ENCODE measurements at places on chromosomes 4 and X.

DNA sequence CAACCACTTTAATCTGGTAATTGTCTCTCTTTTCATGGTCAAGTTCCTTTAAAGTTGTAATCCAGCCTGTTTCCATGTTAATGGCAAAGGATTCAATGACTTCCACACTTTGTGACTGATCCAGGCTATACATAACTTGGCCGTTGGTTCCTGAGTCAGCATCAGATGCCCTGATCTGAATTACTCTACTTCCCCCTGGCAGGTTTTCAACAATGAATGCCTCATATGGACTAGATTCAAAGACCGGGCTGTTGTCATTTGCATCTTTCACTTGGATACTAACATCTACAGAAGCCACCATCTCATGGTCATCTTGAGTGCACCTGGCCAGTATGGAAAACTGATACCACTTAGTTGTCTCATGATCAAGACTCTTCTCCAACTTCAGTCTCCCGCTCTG is 62.6 kb upstream of the MTNR1A start:
- DNase-seq = no peak

DNA sequence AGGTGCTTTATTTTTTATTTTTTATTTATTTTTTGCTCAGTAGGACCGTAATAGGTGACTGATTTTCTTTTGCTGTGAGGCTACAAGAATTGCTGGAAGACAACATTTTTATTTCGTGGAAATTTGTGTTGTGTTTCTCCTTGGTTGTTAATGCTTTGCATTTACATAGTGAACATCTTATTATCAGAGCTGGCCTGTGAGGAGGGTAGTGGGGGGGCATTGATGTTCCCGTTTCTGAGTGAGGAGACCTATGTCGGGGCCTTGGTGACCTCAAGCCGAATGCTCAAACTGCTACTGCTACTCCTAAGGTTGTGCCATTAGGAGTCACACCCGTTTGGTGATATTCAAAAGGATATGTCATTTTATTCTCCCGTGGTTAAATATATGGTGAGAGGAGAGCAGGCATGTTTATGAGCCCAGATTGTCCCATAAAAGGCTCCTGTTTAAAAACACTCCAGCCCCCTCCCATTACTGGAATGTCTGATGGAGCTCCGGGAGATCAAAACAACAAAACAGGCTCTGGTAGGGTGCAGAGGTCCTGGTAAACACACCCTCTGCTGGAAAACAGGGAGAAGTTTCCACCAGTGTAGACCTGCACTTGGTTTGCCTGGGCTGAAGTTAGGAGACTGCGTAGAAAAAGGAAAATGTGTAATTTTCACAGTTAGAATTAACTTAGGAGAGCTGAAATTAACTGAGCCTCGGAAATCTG is 5.6 kb downstream of the PDGFRA start:
- no peak for DNase-seq

GRCh38 chrX:9327747-9328145 is 137.1 kb upstream of the TBL1X start:
- DNase-seq = no peak

DNA sequence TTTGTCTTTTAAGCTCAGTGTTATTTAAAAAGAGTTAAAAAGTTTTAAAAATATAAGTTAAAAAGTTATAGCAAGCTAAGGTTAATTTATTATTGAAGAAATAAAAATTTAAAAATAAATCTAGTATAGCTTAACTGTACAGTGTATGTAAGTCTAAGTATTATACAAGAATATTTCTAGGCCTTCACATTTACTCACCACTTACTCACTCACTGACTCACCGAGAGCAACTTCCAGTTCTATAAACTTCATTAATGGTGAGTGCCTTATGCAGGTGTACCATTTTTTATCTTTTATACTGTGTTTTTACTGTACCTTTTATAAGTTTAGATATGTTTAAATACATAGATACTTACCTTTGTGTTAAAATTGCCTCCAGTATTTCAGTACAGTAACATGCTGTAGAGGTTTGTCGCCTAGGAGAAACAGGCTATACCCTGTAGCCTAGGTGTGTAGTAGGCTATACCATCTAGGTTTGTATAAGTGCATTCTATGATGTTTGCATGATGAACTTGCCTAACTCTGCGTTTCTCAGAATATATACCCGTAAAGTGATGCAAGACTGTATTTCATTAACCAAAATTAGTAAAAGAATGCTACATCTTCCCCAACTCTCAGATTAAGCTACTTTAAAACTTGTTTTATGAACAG is 202.9 kb downstream of the CFAP299 start:
- no peak for DNase-seq

DNA sequence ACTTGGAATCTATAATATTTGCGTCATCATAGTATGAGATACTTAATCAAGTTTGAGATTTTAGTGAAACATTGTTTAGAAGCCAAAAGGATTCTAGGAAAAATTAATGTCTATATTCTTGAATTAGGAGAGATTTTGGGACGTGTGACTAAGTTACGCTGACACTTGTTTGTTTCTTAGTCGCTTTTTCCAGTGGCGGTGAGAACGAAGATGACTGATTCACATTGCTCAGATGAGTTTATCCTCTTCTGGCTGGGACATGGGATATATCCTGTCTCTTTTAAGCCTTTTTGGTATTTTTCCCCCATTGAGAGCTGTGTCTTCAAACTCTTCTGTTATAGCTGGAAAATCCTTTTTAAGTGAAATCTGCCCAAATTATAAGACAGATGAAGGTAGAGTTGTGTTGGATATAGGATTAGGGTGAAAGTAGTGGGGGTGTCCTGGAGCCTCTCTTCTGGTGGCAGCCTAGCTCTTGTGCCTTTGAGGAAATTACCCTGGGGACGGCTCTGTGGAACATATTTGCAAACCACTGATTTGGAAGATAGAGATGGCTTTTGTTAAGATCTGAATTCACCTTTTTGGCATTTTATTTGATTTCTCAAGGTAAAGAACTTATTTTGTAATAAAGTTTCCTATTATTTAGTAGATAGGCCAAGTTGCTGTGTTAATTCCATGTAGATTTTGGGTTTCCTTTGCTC is 49.7 kb downstream of the HTT start:
- no peak for DNase-seq

DNA sequence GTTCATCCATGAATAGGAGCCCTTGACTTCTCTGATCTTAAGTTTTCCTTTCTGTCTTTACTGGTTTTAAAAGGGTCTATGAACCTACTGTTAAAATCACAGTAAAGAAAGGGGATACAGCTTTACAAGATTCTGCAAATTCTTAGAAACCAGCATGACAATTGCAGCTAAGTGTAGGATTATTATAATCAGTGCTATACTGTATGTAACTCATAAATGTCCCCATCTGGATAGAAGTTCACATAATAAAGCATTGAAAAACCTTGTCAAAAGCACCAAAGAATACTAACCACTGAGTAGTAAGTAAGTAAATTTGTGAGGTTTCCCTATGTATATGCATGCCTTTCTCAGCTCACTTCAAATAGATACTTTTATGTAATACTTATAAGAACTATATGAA is 724.6 kb downstream of the CENPC start:
- DNase-seq = no peak

- DNase-seq = no peak
Measured at GRCh38 chr4:139889901-139890300, 224.3 kb downstream of the MGST2 start.

GRCh38 chr4:7313347-7313811 is 121.0 kb downstream of the SORCS2 start:
- no peak for DNase-seq

GRCh38 chrX:2766906-2767305 is 15.1 kb downstream of the XG start:
- no peak for DNase-seq

DNA sequence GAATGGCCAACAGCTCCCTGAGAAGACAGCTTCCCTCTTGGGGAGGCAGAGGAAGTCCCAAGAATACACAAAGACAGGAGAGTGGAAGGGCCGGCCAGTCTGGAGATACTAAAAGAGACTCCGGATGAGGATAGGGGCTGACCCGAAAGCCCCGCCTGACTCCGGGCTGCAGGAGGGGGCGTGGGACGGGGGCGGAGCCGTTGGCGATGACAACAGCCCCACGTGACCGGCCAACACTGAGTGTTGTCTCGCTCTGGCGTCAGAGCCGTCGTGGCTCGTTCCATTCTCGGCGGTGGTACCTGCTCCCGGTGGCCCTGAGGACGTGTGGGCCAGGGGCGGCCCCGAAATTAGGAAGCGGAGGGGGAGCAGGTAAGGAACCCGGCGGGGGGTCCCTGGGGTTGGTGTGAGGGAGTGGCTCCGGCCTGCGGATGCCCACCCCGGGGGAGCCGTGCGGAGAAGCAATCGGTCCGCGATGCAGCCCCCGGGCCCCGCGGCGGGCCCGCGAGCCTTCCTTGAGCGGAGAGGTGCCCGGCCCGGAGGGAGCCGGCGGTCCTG is at the start of gene BEX4:
Gene BEX4, plus strand, starts transcription at position 239 of the 555 bp plus-strand sequence. CDS start 1,046 bp downstream, outside the sequence.
- DNase-seq = no peak

GRCh38 chrX:13258725-13259124 is 61.1 kb downstream of the ATXN3L start:
- no peak for DNase-seq

DNA sequence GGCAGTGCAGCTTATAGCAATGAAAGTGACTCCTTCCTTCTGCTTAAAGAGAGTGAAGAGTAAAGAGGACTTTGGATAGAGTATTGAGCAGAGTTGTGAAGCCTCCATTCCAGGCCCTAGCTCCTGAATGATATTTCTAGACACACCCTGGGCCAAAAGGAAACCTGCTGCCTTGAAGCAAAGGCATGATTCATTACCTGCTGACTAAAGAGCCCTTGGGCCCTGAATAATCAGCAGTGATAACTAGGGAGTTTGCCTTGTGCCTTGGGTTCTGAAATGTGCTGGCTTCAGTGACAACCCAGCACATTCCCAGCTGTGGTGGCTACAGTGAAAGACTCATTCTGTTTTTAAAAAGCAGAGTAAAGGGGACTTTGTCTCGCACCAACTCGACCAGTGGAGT is 49.2 kb downstream of the STPG2 start:
- DNase-seq = no peak

- no peak for DNase-seq
Measured at GRCh38 chr4:55866290-55866907, 13.0 kb downstream of the EXOC1 start.

- no peak for DNase-seq
Measured at GRCh38 chr4:138904793-138905192, 110.8 kb upstream of the NOCT start.

GRCh38 chr4:140808256-140808655 is 52.1 kb upstream of the TBC1D9 start:
- DNase-seq = no peak

DNA sequence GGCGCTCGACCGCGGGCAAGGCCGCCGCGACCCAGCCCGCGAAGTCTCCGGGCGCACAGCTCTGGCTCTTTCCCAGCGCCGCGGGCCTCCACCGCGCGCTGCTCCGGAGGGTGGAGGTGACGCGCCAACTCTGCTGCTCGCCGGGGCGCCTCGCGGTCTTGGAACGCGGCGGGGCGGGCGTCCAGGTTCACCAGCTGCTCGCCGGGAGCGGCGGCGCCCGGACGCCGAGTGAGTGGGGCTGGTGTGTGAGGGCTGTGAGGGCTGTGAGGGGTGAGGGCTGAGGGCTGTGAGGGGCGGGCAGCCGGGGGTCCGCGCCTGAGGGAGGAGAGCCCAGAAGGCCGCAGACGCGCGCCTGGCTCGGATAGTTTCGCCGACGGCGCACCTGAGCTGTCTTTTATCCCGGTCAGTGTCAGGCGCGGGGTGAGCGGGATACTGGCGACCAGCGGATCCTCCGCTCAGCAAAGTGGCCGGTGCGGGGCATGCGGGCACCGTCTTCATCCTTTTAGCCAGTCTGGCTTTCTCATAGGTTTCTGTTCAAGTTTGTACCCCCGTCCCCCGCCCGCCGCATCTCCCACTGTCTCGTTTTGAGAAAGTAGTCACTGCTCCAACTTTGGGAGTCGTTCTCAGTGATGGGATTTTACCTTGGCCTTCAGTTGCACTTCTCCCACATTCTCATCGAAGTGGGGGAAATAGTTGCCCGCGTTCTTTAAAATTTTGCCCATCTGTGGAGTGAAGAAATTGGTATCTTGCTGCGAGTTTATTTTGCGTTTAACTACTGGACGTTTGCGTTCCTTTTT is 586 bp downstream of the HERC5 start:
- no peak for DNase-seq

GRCh38 chr4:52016981-52017380 is 3.2 kb downstream of the LRRC66 start:
- no peak for DNase-seq

DNA sequence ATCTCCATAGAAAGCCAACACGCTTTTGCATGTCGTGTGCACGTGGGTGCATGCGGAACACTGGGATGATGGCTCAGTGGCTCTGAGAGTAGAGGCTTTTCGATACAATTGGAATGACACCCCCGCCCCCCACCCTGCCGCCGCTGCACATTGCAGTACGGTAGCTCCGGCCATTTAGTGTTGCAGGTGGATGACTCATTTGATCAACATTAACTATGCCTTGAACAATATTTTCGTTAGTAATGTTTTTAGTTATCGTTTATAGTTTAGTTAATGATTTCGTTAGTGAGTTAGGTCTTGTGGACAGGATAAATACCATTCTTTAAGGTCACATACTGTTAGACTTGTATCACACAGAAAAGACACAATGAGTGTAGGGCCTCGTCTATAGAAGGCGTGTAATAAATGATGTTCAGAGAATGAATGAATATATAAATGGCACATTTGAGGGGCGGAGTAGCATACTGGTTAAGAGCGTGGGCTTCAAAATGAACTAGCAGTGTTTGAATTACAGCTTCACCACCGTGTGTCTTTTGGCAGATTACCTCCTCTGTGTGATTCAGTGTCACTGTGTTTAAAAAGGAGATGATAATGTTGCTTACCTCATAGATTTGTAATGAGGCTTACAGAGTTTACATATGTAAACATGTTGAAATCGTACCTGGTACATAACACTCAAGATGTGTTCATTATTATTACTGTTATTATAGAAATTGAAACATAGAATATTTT is 67.2 kb upstream of the TENM3 start:
- no peak for DNase-seq

DNA sequence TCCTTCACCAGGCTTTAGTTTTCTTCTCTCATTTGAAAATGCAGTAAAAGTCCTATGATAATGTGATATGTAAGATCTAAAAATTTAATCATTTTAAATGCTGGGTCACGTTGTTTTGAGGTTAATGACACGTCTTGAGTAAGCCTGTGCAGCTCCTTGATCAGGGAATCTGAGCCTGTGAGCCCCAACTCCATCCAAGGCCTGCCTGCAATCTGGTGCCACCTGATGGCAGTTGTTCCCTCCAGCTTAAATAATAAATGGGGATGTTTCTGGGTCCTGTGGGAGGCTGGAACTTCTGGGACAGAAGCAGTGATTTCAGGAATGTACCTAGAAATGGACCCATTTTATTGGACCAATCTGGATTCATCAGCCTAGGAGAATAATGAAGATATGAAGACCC is 455.4 kb upstream of the ADGRL3 start:
- no peak for DNase-seq

All from NCI-H187 treated with DMSO at 0.1 percent for 48 hours (cell line).